ENCODE measurements at places on chromosomes 3 and 15. TPM values are rescaled to one million over a fixed set of nuclear protein-coding genes. Genes with fewer than 3 reads are reported as not detected.

The MASP1 gene
- 328 TPM for total RNA-seq

The STARD5 gene
- total RNA-seq = 14.9 TPM

The CIB2 gene
- 3.1 TPM for total RNA-seq

The SPINK8 gene
- not detected for total RNA-seq

The SLC12A1 gene
- not detected for total RNA-seq

The CELF6 gene
- total RNA-seq = 0.17 TPM

The CHRNA7 gene
- 0.26 TPM for total RNA-seq

The CHRM5 gene
- total RNA-seq = not detected

The ZNF80 gene
- total RNA-seq = not detected

The SPATA12 gene
- total RNA-seq = not detected

The CALML4 gene
- 1.0 TPM for total RNA-seq

The NOX5 gene
- total RNA-seq = 0.33 TPM

The C3orf18 gene
- total RNA-seq = 25.8 TPM

The RLBP1 gene
- total RNA-seq = not detected

The CYP11A1 gene
- total RNA-seq = 0.33 TPM

The ARGFX gene
- total RNA-seq = not detected

The CEMIP gene
- total RNA-seq = 324 TPM

The AMOTL2 gene
- total RNA-seq = 74.6 TPM

The SOX2 gene
- not detected for total RNA-seq

The ANKRD63 gene
- total RNA-seq = not detected

The MOBP gene
- not detected for total RNA-seq

The PLCD1 gene
- total RNA-seq = 47.2 TPM

The TF gene
- 0.33 TPM for total RNA-seq

The ILDR1 gene
- total RNA-seq = not detected

The ISG20 gene
- total RNA-seq = 3.0 TPM

The GPR27 gene
- total RNA-seq = under 0.01 TPM

The TMIE gene
- 0.51 TPM for total RNA-seq

The BNC1 gene
- 7.7 TPM for total RNA-seq
